Left renal cortex interstitium (tissue), 4 donors: ENCODE measurements at places on chromosomes 1 and 21. TPM values are rescaled to one million over a fixed set of nuclear protein-coding genes. Genes with fewer than 3 reads are reported as not detected.

- DNase-seq = no peak
Measured at GRCh38 chr1:15410884-15411245, 1.2 kb downstream of the EFHD2 start.

DNA sequence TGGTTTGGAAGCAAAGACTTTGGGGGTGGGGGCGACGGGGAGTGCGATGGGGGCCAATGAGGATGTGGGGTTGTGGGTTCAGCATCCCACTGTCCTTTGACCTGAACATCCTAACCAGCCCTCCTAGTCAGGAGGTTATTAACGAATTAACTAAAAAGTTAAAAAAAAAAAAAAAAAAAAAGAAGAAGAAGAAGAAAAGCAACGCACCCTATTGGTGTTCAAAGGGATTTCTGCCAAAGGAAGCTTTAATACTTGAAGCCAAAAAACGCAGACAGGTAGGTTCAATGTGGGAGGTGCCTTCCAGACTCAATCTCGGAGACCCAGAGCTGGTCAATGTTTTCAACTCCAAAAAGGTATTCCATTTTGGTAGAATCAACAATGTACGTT, 2.2 kb downstream of the CLIC6 start:
- no peak for DNase-seq

Gene ARHGAP29
- 90.7 TPM for polyA plus RNA-seq

- DNase-seq = no peak
Measured at GRCh38 chr1:229941160-229941559, 125.9 kb upstream of the GALNT2 start.

Gene EPHA2
- 21.3 TPM for polyA plus RNA-seq

Gene MAGI3
- 23.7 TPM for polyA plus RNA-seq

GRCh38 chr1:108504447-108504846, 54.3 kb downstream of the NBPF6 start:
- DNase-seq = no peak

DNA sequence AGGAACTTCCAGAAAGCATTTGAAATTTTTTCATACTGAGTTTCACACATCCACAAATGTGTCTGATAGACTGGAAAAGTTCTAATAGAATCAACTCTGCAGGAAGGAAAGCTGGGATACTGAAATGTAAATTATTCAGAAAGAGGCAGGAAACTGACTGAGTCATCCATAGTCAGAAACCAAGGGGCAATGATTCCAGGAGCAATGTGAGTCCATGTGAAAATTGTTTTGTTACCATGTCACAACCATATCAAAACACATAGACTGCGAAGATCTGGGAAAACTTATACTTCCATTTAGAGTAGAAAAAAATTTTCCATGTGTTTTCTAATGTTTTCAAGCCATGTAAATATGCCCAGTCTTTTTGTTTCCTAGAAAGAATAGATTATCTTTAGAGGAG, 142.3 kb upstream of the TMPRSS15 start:
- DNase-seq = no peak

- no peak for DNase-seq
Measured at GRCh38 chr1:20574686-20575540, 14.0 kb upstream of the CDA start.

DNA sequence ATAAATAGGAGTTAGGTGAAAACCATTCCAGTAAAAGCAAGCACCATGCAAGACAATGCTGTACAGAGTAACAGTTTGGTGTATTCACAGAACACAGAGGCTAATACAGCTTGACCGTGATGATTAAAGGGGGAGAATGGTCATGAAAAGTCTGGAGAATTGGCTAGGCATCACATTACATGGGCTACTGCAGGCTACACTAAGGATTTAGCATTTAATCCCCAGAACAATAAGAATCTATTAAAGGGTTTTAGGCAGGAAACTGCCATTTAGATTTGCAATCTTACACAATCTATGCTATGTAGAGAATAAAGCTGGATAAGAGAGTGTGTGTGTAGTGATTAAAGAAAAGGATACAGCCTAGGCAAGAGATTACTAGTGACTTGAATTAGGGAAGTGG, 30.6 kb downstream of the HFM1 start:
- no peak for DNase-seq

GRCh38 chr21:40901691-40902090, 54.7 kb upstream of the DSCAM start:
- DNase-seq = no peak

Gene TNFAIP8L2
- polyA plus RNA-seq = 1.4 TPM

Gene ITLN1
- 1.4 TPM for polyA plus RNA-seq
